Muscle of back (tissue), 13 donors: ENCODE measurements at places on chromosomes 5 and 9.

DNA sequence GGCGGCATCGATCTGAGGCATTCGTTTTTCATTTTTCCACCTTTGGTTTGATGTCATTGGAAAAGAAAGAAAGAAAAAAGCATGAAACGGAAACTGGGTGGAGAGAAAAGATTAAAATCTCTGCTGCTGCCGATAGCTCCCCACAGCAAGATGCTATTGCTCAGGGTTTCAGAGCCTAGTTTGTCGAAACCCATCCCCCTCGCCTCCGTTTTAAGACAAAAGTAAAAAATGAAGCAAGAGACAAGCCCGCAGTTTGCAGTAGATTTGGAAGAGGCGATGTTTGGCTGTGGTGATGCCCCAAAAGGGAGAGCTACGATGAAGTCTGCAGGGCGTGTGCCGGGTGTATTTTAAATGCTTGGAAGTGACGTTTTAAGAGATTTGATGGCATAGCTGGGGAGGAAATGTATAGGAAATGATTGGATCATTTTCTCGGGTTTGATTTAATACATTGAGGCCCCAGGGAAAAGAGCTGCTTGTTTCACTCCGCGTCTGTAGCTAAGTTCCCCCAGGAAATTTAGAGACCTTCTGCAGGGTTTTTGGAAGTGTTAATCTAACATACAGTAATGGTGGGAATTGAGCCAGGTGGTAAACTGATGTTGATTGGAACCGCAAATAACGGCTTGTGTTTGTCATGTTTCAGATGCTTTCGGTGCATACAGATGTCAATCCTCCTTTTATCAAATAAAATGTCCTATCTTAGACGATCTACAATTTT, 909 bp downstream of the NDFIP1 start:
- DNase-seq, result peak; percentile 55

GRCh38 chr9:16461137-16461840, 409.2 kb downstream of the BNC2 start:
- DNase-seq, result no peak

- DNase-seq, result no peak
These were observed 167.3 kb downstream of the PJA2 start for GRCh38 chr5:109242518-109242917.

- no peak for DNase-seq
These were observed 161.5 kb downstream of the ENTREP1 start for GRCh38 chr9:69486498-69486897.

GRCh38 chr5:95731571-95732554, 727 bp downstream of the RHOBTB3 start:
- DNase-seq, result peak; percentile 89

GRCh38 chr5:68041293-68041692, 174.3 kb upstream of the PIK3R1 start:
- no peak for DNase-seq

DNA sequence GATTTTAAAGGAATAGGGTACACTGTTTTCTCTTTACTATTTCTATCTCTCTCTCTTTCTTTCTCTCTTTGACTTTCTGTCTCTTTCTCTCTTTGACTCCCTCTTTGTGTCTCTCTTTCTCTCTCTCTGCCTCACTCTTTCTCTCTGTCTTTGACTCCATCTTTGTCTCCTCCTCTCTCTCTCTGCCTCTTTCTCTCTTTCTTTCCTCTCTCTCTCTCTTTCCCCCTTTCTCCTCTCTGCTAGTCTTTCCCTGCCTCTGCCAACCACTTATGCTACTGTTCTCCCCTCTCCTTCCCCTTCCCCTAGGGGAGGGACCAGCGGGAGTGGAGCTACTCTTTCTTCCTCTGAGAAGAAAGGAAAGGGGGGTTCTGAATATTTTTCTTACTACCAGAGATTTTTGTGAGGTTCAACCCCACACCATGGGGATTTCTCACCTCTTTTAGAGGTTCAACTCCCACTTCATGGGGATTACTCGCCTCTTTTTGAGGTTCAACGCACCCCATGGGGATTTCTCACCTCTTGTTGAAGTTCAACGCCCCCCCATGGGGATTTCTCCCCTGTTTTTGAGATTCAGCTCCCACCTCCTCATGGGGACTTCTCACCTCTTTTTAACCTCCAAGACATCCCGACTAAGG, 309.9 kb downstream of the NR3C1 start:
- no peak for DNase-seq

DNA sequence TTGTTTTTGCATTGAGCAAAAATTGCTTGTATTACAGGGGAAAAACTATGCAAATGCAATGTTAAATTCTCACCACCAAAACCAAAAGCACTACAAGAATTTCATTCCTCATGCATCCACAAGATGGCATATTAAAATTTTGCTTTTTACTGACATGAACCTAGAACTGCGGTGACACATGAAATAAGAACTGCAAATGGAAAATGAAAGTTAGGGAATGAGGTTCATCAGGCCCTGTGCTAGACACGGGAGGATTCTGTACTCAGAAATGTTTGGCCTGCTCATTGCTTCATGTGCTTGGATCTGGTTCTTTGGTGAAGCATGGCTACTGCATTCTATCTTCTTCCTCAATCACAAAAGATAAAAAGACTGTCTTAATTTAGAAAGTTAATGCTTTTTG, 9.1 kb upstream of the RFK start:
- peak; percentile 66 for DNase-seq

DNA sequence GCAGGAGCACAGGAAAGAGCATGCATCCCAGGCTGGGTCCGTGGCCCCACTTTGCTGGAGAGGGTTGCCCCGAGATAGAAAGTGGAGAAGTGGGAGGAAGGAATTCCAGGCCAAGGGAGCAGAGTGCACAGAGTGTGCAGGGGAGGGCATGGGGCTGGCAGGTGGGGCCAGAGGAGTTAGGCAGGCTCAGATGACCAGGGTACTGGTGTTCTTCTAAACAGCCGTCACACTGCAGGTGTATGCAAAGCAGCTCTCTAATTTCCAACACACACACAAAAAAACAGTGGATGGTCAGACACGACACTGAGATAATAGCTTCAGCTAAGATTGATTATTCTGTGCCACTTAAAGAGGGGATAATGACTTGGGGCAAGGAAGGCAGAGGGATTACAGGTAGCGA, 212.2 kb downstream of the MTRR start:
- DNase-seq, result no peak

DNA sequence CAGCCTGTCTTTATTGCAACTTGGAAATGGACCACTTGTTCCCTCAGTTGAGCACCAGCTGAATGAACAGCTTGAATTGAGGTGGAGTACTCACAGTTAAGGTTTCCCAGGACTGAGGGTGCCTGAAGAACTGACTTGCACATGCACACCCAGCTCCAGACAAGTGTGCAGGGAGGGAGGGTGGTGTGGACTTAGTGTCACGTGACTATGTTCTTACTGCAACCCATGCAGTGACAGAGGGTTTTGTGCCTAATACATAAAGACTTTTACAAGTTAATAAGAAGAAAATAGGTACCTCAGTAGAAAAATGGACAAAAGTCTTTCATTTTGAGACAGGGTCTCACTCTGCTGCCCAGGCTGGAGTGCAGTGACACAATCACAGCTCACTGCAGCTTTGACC, 18.0 kb downstream of the BARX1 start:
- no peak for DNase-seq

- no peak for DNase-seq
These were observed 32.7 kb downstream of the SLC46A2 start for GRCh38 chr9:112858005-112858404.

- DNase-seq, result no peak
These were observed 457.9 kb downstream of the RAB3C start for GRCh38 chr5:59040804-59041201.
